ENCODE measurements at places on chromosomes 3 and 15.

GRCh38 chr15:91023720-91024119 lies 1.3 kb upstream of the VPS33B start:
- no peak for DNase-seq

- no peak for DNase-seq
Measured at GRCh38 chr3:158909870-158910269, 108.0 kb downstream of the MFSD1 start.

- DNase-seq: no peak
Measured at GRCh38 chr3:186514296-186515002, 29.7 kb downstream of the CRYGS start.

DNA sequence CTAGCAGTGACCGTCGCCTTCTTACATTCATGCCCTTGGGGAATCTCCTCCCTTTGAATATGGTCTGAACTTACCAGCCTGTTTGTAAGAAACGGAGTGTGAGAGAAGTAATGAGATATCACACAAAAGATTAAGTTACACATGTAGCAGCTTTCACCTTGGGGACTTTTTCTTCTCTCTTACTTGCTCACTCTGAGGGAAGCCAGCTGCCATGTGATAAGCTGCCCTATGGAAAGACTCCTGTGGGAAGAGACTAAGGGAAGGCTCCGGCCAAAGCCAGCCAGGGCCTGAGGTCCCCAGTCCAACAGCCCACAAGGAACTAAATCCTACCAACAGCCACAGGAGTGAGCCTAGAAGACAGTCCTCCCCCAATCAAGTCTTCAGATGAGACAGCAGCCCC lies 190.4 kb upstream of the TSC22D2 start:
- no peak for DNase-seq

- DNase-seq: no peak
Measured at GRCh38 chr15:83665480-83665879, 11.6 kb downstream of the ADAMTSL3 start.

- DNase-seq: no peak
Measured at GRCh38 chr15:74723754-74724334, 1.5 kb downstream of the CYP1A1 start.

DNA sequence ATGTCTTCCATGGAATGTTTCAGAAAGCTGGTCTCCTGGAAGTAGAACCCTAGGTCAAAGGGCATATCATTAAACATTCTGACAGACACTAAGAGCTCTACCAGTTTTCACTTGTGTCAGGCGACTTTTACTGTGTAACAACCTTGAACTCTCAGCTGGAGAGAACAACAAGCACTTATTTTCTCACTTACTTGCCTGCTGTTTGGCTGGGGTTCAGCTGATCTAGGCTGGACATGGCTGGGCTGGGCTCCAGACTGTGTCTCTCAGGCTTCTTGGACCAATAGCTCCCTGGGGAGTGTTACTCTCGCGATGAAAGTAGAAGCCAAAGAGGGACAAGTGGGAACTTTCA lies 527.3 kb downstream of the SHQ1 start:
- no peak for DNase-seq

GRCh38 chr15:70147178-70147760 lies 49.6 kb upstream of the TLE3 start:
- no peak for DNase-seq

DNA sequence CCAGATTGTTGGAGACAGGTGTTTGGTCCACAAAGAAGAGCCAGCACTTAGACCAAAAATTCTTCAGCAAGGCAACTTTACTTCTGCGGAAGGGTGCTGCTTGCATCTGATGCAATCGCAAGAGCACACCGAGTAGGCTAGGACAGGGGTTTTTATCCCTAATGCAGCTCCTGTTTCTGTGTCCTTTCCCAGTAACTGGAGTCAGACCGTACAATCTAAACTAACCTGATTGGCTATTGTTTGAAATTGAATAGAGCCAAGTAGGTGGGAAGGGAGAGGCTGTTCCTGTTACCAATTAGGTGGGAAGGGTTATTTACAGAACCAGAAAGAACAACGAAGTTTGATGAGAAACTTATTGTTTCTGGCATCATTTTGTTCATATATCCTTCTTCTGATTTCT lies 77.6 kb downstream of the CHCHD4 start:
- DNase-seq: no peak

- no peak for DNase-seq
Measured at GRCh38 chr3:120349855-120350125, 636 bp upstream of the LRRC58 start.

DNA sequence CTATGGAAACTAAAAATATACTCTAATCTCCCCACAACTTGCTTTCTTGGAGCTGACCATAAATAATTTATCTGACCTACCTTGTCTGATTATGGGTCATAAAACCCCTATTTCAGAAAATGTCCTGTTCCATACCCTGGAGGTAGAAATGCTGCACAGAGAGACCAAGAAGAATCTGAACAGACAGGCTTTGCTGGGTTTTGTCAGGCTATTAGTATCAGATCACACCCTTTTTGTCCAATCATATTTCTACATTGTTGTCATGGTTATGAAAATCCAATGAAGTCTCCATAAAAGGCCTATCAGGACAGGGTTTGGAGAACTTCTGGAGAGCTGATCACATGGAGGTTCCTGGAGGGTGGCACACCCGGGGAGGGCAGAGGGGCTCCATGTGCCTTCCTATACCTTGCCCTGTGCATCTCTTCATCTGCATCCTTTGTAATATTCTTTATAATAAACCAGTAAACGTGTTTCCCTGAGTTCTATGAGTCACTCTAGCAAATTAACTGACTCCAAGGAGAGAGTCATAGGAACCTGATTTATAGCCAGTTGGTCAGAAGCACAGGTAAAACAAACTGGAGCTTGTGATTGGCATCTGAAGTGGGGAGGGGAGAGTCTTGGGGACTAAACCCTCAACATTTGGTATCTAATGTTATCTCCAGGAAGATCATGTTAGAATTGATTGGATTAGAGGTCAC lies 58.1 kb downstream of the NGLY1 start:
- DNase-seq: no peak

GRCh38 chr3:94372026-94372425 lies 309.2 kb downstream of the NSUN3 start:
- DNase-seq: no peak

DNA sequence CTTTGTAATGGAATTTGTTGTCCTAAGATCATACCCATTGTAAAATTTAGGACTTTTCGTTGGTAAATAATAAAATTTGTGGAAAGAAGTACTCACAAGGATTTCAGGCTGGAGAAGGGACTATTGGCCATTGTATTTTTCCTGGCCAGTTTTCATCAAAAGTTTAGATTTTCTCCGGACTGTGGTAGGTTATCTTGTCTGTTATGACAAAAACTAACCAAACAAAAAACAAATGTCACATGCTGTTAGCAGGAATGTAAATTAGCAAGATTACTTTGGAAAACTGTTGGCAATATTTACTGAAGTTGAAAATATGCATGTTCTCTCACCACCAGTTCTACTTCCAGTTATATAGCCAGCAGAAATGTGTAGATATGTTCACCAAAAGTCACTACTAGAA lies 27.8 kb downstream of the PDE8A start:
- no peak for DNase-seq

DNA sequence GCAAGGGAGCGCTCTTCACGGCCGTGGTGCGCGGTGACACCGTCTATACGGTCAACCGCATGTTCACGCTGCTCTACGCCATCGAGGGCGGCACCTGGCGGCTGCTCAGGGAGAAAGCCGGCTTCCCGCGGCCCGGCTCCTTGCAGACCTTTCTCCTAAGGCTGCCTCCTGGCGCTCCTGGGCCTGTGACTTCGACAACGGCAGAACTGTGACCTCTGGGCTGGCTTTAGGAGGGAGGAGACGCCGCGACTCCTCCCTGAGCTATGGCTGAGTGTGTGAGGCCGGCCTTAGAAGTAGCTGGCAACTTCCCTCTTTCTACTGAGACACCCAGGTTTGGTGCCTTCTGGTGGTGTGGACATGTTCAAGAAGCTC lies 1.4 kb downstream of the KBTBD13 start:
- DNase-seq: no peak

DNA sequence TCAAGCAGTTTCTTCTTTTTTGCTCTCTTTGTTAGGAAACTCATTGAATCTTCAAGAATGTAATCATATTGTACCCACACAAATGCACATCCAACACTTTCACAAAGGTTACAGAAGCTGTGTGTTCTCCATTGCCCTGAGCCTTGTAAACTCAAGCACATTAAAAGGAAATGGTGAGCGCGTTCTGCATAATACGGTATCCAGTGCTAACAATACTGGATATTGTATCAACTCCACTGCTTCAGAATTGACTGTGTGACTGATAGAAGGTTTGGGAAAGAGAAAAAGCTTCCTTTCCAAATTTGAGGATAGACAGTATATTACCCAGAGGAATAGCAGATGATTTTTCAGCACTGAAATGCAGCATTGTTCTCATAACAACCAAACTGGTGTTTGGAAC lies 268.9 kb upstream of the RBMS3 start:
- no peak for DNase-seq

DNA sequence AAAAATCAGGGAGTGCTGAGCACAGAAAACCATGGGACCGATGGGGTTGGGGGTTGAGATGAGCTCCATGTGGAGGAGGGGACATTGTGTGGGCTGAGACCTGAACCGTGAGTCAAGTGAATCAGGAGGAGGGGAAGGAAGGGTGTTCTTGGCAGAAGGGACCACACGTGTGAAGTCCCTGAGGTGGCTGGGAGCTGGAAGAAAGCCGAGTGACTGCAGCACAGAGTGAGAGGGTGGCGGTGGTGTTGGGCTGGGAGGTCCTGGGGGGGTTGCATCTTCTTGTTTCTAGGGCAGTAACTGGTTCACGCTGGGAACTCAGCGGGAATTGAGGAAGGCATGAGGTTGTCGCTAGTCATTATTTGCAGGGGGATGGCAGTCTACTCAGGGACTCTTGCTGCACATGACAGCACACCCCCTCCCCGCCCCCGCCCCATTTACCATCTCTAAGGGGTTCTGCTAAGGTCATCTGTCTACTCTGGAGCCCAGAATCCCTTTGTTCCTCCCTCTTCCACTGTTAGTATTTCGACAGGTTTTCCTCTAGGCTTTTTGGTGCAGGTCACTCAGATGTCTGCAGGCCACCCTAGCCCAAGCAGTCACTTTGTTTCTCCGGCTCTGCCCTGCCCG lies 254.3 kb downstream of the TLE3 start:
- no peak for DNase-seq

GRCh38 chr15:62403164-62403809 lies 238.2 kb upstream of the C2CD4B start:
- no peak for DNase-seq

GRCh38 chr15:38532728-38533127 lies 31.9 kb downstream of the RASGRP1 start:
- DNase-seq: no peak

DNA sequence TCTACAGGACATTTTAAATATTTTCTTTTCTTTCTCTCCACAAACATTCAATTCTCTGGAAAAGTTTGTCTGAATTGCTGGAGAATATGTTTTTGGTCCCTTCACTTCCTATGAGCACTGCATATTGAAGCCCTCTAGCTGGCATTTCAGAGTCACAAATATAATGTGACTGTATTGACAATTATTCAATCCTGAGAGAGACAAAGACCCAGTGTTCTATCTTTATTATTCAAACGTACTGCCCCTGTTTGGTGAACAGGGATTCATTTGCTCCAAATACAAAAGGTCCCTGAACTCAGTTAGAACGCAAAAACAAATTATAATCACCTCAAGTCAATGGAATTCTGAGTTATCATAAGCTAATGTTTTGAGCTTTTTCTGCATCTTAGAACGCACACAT lies 173.1 kb upstream of the CDIN1 start:
- no peak for DNase-seq

- no peak for DNase-seq
Measured at GRCh38 chr3:169861871-169862270, 7.9 kb downstream of the LRRC31 start.

- no peak for DNase-seq
Measured at GRCh38 chr15:31497838-31498237, 171.2 kb downstream of the KLF13 start.

DNA sequence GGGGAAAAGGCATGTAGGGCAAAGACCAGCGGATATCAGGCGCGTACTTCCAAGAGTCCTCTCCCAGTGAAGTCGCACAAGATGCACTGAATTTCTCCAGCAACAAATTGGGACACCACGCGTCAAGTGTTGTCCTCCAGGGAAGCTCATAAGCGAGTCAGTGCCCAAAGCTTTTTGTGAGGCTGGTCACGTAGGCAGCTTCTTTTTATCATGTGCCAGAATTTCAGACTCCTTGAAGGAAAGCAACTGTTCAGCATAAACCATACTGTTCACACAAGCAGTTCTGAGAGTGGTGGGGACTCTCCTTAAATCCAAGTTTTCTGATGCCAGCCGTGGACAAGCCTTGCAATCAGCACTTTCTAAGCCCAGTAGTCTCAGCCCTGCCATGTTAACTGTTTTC lies 10.1 kb upstream of the FSTL1 start:
- DNase-seq: no peak

DNA sequence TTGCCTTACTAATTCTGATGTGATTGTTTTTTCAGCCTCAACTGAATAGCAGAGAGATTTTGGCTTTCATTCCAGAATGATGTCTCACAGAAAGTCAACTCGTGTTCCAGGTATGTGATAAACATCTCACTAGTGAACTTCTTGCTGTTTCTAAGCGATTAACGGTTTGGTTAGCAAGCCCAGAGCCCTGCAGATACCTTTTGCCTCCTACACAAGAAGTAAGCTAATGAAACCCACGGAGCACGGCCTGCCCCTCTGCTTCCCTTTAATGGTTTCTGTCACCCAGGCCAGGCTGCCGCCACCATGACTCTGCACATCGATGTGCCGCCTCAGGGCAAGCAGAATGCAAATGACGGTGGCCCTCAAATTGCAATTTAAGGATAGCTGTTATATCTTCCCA lies 155.9 kb upstream of the ICE2 start:
- DNase-seq: no peak

- no peak for DNase-seq
Measured at GRCh38 chr3:5456199-5456598, 268.7 kb downstream of the EDEM1 start.

DNA sequence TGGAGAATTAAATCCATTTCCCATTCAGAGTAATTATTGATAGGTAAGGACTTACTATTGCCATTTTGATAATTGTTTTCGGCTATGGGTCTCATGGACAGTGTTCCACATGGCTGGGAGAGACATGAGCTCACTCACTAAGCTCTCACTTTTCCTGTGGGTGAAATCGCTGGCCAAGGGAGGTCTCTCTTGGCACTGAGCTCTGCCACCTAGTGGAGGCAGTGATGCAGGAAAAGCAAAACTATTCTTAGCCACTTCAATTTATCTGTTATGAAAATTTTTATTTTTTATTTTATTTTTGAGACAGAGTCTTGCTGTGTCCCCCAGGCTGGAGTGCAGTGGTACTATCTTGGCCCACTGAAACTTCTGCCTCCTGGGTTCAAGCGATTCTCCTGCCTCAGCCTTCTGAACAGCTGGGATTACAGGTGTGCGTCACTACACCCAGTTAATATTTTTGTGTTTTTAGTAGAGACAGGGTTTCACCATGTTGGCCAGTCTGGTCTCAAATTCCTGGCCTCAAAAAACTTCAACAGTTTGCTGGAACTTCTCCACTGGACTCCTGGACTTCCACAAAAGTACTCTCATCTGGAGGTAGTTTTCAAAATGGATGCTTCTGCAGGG lies 4.7 kb upstream of the RNF13 start:
- no peak for DNase-seq

GRCh38 chr3:24435584-24435983 lies 59.1 kb downstream of the THRB start:
- DNase-seq: no peak

- no peak for DNase-seq
Measured at GRCh38 chr3:195183071-195183776, 87.7 kb downstream of the XXYLT1 start.
